ENCODE measurements at places on chromosomes 7 and 10.

DNA sequence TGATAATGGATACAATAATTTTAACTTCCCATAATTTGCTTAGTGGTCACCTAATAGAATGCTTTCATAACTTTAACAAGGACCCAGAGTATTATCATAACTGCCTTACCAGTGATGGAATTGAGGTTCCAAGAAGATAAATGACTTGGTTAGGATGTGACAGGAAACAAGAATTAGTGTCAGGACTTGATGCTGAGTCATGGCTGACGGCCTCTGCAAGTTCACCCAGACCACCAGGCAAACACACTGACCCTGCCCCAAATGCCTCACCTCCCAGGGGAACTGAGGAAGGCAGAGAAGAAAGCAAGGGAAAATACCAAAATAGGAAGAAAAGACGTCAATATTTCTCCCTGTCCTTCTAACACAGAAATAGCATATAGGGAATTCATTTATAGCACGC is 636.3 kb downstream of the PARD3 start:
- no peaks in the 10 kb centered on the region for H3K4me1 ChIP-seq
- H3K27ac ChIP-seq: no peak overlapping the region
- no peaks in the 10 kb centered on the region for H3K36me3 ChIP-seq

DNA sequence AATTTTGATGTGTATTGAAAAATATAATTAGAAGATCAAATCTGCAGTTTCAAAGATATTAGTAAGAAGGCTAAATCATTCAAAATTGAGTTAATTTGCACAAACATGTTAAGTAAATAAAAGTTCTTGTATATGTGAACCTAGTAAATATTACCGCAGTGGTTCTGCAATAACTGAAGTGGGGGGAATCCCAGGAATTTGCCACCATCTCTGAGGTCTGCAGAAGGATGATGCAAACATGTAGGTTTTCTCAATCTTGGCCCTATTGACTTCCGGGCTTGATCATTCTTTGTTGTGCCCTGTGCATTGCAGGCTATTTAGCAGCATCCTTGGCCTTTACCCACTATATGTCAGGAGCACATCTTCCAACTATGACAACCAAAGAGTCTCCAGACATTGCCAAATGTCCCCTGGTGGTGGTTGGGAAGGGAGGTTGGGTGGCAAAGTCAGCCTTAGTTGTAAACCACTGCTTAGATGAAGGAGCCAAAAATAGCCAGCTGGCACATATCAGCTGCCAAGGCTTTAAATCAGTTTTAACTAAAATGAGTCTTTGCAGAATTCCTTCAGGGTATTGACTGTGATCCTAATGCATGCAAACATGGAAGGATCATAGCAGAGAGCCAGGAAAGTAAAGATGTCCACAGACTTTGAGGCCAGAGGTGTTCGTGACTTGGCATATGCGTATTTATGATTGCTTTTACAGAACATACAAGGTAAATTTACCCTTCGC is 146.3 kb downstream of the TRIL start:
- H3K36me3 ChIP-seq: no peaks in the 10 kb centered on the region
- no peaks in the 10 kb centered on the region for H3K27me3 ChIP-seq
- no peak overlapping the region for H3K4me3 ChIP-seq
- no peak overlapping the region for H3K27ac ChIP-seq
- H3K4me1 ChIP-seq: peaks cover 11% of the 10 kb centered on the region
- DNase-seq: no peak

GRCh38 chr7:16616542-16616941 is 29.0 kb downstream of the ANKMY2 start:
- H3K27ac ChIP-seq: no peak overlapping the region
- no peak overlapping the region for H3K4me3 ChIP-seq
- no peaks in the 10 kb centered on the region for H3K27me3 ChIP-seq

DNA sequence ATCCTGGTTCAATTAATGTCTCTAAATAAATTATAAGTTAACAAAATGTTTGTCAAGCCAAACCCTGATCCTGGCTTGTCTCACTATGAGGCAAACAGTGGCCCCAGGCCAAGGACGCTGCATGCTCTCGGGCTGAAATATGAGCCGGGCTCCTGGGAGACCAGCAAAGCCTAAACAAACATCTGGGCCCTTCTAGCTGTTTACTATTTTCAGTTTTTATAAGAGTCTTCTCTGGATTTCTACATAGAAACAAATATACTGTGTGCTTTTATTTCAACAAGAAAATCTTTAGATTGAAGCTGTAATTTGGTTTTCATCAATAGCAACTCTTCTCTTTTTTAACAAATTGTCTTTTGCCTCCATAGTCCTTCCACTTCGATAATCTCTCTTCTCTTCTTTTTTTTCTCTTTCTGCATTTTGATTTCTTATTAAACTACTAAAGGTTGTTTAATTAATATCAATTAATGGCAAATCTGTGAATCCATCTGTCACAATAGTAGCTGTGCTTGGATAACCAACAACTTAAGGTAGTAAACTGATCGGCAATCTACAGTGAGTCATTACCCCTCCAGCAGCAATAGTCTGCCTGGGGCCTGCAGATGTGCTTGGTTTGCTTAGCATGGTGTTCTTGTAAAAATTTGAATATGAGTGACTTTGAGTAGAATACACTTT is 83.3 kb upstream of the DNAJC1 start:
- no peak overlapping the region for H3K27ac ChIP-seq
- peaks cover 26% of the 10 kb centered on the region for H3K27me3 ChIP-seq
- H3K4me1 ChIP-seq: no peaks in the 10 kb centered on the region
- no peak for DNase-seq
- no peak overlapping the region for H3K4me3 ChIP-seq

- H3K4me1 ChIP-seq: no peaks in the 10 kb centered on the region
- DNase-seq: no peak
- no peak overlapping the region for H3K27ac ChIP-seq
- no peaks in the 10 kb centered on the region for H3K27me3 ChIP-seq
- H3K4me3 ChIP-seq: no peak overlapping the region
Measured at GRCh38 chr7:132065989-132066603, 509.7 kb upstream of the PODXL start.

GRCh38 chr7:74343281-74344131 is 54.3 kb downstream of the CLIP2 start:
- H3K4me3 ChIP-seq: no peak overlapping the region
- H3K27me3 ChIP-seq: no peaks in the 10 kb centered on the region
- no peak for DNase-seq

DNA sequence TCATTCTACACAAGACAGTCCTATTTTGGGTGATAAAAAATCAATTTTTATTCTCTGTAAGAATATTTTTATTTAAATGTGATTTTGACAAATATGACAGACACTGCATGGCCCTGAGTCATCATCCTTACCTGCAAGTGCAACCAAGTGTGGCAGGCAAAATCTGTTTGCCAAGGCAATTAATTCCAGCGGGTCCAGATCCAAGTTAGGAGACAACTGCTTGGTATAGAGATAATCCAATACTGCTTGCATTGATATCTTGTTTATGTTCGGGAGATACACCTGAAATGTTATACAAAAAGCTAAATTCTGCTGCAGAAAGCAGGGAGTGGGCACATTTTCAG is 66.2 kb downstream of the RHOBTB1 start:
- H3K27ac ChIP-seq: no peak overlapping the region
- H3K27me3 ChIP-seq: no peaks in the 10 kb centered on the region
- no peaks in the 10 kb centered on the region for H3K4me1 ChIP-seq

DNA sequence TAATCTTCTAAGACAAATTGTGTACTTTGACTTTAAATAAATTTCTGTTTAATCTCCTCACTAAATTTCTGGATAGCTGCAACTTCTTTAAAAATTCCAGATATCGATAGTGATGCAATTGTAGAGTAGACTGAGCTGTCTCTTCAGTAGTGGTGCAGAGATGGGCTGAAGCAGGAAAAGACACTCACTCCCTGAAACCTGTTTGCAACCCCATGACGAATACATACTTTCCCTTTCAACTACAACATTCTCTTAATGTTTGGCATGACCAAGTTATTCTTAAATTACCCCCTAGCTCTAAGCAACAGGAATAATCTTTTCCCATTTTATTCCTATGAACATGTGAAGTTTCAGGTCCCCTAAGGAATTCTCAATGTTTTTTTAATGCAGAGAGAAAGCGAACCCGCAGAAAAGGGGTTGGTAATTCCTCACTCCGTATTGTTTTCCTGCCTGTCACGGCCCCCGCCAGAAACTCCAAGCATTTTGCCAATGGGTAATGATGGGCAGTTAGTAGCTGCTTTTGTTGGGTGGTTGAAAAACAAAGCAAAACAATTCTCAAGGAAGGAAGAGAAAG is 1.3 kb downstream of the THSD7A start:
- H3K27ac ChIP-seq: no peak overlapping the region
- peaks cover 44% of the 10 kb centered on the region for H3K27me3 ChIP-seq
- peaks cover 14% of the 10 kb centered on the region for H3K4me1 ChIP-seq
- H3K4me3 ChIP-seq: no peak overlapping the region
- DNase-seq: no peak

GRCh38 chr7:98346515-98347069 is 54.3 kb downstream of the BAIAP2L1 start:
- no peak overlapping the region for H3K4me3 ChIP-seq
- no peak for DNase-seq
- H3K27me3 ChIP-seq: peaks cover 7% of the 10 kb centered on the region
- peak overlapping the region; percentile 82 for H3K27ac ChIP-seq
- H3K4me1 ChIP-seq: no peaks in the 10 kb centered on the region

DNA sequence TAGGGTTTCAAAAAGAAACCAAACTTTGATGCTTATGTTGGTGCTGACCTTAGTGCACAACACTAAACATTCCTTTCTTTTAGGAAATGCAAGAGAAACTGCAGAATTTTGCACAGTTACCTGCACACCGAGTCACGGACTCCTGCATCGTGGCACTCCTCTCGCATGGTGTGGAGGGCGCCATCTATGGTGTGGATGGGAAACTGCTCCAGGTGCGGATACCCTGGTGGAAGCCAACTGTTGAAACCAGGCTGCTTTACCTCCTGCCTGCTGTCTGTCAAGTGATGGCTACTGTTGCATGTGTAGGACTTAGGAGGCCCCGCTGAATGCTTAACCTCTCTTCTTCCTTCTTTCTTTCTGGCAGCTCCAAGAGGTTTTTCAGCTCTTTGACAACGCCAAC is 11.7 kb downstream of the CASP2 start:
- no peak overlapping the region for H3K4me3 ChIP-seq
- peaks cover 33% of the 10 kb centered on the region for H3K4me1 ChIP-seq
- peak; percentile 14 for DNase-seq

- no peaks in the 10 kb centered on the region for H3K27me3 ChIP-seq
- H3K4me1 ChIP-seq: peaks cover 23% of the 10 kb centered on the region
- H3K36me3 ChIP-seq: peaks cover 49% of the 10 kb centered on the region
- peak overlapping the region; percentile 81 for H3K27ac ChIP-seq
- DNase-seq: no peak
Measured at GRCh38 chr7:99623702-99624447, 7.1 kb downstream of the ZSCAN25 start.

DNA sequence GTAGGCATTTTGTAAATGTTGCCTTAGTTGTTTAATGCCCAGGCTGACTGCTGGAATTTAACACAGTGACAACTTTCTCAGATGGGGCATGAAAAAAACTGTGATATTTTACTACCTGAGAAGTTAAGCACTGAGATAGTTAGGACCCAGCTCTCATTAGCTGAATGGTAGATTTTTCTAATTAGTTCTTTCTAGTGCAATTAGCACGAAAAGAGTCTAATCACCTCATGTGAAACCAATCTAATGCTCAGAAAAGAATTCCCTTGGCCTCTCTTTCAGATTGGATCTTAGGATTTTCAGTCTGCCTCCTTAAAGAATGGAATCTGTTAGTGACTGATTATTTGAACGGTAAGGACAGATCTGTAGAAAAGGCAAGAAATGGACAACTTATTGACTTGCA is 743.2 kb downstream of the AUTS2 start:
- no peak for DNase-seq
- no peak overlapping the region for H3K27ac ChIP-seq
- no peak overlapping the region for H3K4me3 ChIP-seq
- H3K36me3 ChIP-seq: no peaks in the 10 kb centered on the region
- H3K27me3 ChIP-seq: no peaks in the 10 kb centered on the region

DNA sequence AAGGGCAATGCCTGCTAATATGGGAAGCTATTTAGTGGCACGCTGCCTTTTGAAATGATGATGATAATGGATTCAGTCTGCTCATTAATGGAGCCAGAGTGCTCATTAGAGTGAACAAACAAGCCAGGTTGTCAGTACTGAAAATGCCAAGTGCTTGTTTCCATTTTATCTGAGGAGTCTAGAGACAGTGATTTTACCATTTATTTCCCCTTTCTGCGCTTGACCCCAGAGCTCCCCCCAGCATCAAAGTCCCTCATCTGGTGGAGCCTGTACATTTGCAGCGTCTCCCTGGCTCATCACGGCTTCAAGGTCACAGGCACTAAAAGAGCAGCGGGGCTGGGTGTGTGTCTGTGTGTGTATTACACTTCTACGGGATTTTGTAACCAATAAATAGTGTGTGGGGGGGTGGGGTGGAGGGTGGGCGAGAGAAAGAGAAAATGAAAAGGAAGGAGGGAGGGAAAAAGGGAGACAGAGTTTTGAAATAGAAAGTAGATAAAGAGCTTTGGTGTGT is 553.8 kb downstream of the TFEC start:
- peaks cover 52% of the 10 kb centered on the region for H3K27me3 ChIP-seq
- no peaks in the 10 kb centered on the region for H3K36me3 ChIP-seq
- H3K4me1 ChIP-seq: peaks cover 15% of the 10 kb centered on the region
- H3K27ac ChIP-seq: peak overlapping the region; percentile 69

- H3K27ac ChIP-seq: no peak overlapping the region
- DNase-seq: no peak
- H3K4me1 ChIP-seq: no peaks in the 10 kb centered on the region
- H3K36me3 ChIP-seq: peaks cover 12% of the 10 kb centered on the region
- H3K4me3 ChIP-seq: no peak overlapping the region
Measured at GRCh38 chr7:1149351-1149794, 10.6 kb downstream of the ZFAND2A start.

DNA sequence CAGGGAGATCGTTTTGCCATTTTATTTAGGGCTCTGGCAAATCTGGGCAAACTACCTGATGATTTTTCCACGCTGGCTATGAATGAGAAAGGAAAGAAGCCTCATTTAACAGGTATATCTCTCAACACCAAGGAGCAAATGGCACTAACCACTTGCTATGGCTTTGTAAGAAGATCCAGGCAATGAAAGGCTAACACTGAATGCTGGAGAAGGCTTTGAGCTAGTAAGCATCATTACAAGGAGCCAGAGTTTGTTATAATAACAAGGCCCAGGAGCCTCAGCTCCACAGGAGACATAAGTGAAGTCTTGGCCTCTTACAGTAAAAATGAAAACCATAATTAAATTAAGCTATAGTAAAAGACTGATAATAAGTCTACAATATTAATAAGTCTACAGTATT is 123.1 kb downstream of the CNOT4 start:
- DNase-seq: no peak
- H3K4me3 ChIP-seq: no peak overlapping the region
- H3K27me3 ChIP-seq: no peaks in the 10 kb centered on the region

All from naive B cell (primary cell).